T-cell (primary cell): ENCODE measurements at places on chromosomes 5 and 9.

DNA sequence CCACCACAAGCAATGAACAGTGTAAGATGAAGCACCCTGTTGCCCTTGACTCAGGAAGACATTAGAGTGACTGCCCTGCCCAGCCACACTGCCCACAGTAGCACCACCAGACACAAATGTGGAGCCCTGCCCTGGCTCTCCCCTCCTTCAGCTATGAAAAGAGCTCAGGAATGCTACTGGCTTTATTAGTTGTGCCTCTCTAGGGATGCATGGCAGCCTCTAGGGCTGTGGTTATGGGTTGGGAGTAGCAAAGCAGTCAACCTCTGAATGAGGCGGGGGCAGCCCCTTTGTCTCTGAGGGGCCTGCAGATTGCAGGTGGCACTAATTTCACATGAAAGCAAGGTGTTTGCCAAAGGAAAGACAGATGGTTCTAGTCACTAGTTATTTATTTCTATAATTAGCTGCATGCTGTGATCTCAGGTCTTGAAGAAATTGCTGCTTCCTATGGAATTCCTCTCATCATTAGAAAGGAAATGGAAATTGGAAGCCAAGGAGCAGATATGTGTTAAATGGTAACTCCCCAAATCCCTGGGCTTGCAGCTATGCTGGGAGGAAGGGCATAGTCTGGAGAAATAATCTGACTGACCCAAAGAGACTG is 259.4 kb downstream of the TLR4 start:
- no peak for DNase-seq

DNA sequence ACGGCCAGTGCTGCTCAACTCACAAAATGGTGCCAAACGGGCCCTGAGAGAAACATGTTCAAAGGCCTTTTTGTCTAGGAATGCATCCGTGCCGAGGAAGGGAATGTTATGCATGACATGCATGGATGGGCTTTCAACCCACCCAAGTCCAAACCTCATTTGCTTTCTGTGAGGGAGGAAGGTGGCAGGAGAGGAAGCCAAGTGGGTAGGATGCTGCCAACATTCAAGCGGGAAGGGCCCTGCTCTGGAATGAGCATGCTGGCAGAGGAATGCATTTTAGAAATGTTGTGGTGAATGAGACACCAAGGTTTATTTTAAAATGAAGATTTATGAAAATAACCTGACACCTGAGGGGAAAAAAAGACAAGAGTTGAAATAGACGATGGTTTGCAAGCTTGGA is 479.1 kb downstream of the CCDC171 start:
- DNase-seq, result no peak

GRCh38 chr5:78243639-78244038 is 50.9 kb downstream of the AP3B1 start:
- no peak for DNase-seq

- no peak for DNase-seq
These were observed 452.5 kb downstream of the GADD45G start for GRCh38 chr9:90057361-90057760.

DNA sequence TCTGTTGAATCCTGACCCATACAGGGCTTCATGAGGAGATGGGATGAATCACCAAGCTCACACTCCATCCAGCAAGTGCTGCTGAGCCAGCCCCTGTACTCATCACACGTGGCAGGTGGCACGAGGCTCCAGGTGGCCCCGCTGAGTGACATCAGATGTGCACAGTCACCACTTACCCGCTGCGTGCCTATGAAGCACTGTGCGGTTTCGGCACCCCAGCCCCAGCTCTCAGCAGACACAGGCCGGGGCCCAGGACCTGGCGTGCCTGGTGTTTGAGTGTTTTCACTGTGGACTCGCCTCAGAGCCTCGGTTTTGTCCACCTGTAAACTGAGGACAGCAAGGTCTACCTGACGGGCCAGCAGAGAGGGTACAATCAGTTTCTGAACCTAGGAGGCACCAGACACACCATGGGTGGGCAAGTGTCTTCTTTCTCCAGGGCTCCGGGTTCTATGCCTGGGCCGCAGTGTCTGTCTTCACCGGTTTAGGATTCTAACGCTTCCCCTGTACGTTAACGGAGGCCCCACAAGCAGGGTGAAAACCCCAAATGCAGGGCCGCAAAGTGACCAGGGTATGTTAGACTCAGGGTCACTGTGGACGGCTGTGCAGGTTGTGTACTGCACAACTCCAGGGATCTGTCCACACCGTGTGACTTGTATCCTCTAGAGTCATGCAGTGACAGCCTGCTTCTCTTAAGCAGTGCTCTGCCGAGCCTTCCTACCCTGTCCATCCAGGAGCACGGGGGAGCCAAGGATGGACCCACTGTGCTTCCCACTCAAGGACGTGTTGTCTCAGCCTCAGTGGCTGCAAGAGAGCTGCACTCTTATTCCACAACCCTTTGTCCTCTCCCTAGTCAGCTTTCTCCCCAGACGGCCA is 44.3 kb upstream of the COL5A1 start:
- no peak for DNase-seq

GRCh38 chr9:14932231-14932630 is 22.0 kb upstream of the FREM1 start:
- DNase-seq, result no peak

- no peak for DNase-seq
These were observed 522.3 kb upstream of the NUDT12 start for GRCh38 chr5:104084896-104085295.

DNA sequence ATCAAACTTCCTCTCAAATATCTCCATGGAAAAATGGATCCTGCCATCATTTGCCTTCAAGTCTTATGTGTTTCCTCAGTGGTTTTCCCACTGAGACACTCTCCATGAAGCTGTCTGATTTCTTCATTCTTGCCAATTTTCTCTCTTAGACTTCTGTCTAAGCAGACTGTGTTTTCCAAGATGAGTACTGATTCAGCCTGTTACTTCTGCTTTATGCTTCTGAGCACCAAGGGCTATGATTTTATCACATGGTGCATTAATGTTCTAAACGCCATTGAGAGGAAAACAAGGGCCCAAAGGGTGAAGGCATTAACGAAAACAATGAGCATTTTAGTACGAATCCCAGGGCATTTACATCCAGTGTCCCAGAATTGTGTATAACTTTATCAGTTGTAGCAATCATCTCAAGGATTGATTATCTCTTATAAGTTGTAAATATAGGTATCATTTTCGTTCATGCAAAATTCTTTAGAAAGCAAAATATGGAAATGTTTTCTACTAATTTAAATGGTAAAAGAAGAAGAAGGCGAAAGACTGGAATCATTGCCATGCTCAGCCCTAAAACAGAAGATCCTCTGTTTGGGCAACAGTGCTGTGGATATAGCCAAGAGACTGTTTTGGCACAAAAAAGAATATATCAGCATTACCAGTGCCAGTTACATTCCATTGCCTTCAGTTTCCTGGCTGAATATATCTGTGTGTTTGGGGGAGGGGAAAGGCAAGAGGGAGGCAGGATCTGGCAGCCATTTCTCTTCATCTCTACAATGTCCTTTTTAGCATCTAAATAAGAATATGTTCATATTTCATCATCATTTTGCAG is 537.6 kb downstream of the ANXA1 start:
- no peak for DNase-seq

GRCh38 chr5:51302343-51302742 is 80.9 kb upstream of the ISL1 start:
- DNase-seq, result no peak

- DNase-seq, result no peak
These were observed 91.1 kb upstream of the CEP78 start for GRCh38 chr9:78144663-78145377.

- no peak for DNase-seq
These were observed 155.1 kb downstream of the BNC2 start for GRCh38 chr9:16715404-16715803.

GRCh38 chr9:101440714-101441230 is 5.2 kb upstream of the ALDOB start:
- no peak for DNase-seq

DNA sequence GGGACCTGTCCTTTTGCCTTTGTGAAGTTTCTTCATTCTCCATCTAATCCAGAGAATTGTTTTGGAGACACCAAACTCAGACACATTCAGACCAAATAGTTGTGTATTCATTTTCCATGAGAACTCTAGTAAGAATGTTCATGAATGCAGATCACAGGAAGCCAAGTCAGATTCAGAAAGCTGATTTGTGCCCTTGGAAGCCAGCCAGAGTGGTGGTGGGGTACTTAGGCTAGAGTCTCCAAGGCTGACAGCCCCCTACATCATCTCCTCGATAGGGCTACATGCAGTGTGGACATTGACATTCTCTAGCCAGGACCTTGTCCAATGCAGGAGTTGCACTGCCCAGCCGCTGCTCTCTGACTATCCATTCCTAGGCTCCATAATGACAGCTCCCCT is 137.6 kb downstream of the UGCG start:
- DNase-seq, result no peak

- no peak for DNase-seq
These were observed 3.1 kb downstream of the CETN3 start for GRCh38 chr5:90406466-90406865.

DNA sequence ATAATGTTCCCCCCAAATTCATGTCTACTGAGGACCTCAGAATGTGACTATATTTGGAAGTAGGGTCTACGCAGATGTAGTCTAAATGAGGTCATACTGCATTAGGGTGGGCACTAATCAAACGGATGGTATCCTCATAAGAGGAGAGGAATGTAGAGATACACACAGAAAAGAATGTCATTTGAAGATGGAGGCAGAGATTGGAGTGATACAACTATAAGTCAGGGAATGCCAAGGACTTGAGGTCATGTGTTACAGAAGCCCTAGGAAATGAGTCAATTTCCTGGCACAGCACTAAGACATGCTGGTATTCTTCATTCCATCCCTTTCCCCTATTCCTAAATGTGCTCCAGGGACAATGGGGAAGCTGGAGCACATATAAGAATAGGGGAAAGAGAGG is 758 bp upstream of the PDCD1LG2 start:
- DNase-seq, result no peak

DNA sequence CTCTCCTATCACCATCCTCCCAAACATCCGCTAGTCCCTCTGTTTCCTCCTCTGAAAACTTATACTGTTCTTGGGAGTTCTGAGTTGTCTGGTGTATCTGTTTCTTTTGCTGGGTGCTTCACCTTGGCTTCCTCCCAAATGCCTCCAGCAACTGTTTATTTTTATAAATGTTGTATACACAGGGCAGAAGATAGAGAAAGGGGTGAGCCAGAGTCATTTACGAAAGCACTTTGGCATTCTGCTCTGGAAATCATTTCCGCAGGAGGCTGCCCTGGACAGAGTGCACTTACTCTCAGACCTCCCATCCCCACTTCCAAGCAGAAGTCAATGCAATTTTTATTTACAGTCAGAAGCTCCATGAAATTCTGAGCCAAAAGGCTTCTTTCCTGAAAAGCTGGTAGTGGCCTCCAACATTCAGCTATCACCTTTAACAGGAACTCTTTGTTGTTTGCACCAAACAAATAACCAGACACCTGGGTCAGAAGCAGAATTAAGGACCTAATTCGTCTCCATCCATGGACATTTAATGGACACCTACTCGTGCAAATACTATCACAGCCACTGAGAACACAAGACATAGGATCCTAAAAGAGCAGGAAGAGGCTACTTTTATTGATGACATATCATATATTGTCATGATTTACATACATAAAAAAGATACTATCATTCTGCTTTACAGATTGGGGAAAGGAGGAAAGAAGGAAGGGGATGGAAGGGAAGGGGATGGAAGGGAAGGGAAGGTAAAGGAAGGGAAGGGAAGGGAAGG is 229.5 kb upstream of the PAPPA start:
- no peak for DNase-seq
